ENCODE measurements at places on chromosomes 12 and 14.
A peak's percentile ranks its signal among the peaks of the same experiment; 100 is the strongest.

DNA sequence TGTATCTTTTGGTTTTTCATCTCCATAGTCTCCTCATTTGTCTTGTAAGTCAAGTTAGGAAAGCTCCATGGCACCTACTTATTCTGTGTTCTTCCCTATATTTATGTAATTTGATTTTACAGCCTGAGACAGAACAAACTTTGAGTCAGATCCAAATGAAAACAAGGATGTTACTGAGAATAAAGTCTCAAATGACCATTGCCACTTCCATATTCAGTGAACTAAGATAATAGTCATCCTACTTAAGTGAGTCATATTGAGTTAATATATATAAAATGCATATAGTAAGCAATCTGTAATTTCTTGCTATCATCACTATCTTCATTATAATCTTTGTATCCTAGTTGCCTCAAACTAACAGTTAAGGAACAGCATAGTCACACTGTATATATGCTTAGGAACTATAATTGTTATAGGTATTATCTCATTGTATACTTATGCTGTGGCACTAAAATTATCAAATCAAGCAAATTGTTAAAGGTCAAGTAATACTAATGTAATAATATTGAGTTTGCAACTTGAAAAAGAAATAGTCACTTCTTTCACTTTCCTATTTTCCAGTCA, 30.8 kb downstream of the TMTC3 start:
- DNase-seq: no peak

DNA sequence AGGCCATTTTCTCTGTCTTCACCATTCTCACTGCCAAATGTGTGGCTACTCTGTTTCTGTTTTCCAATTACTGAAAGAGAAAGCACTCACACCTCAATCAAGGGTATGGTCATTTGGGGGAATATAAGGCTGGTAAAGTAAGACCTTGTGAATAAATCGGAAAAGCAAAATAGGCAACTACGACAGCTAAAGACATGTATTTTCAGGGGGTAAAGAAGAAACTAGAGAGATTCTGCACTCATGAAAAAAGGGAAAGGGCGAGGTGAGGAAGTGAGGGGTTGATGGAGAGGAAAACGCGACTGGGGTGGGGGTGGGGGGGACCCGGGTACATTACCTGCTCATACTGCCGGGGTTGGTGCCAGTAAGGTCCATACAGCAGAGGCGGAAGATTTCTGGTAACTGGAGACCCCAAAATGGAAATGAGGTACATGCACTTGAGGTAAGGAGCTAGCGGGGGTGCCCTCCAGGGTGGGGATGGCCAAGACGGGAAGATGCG, 19.3 kb downstream of the CHD8 start:
- no peak for DNase-seq

DNA sequence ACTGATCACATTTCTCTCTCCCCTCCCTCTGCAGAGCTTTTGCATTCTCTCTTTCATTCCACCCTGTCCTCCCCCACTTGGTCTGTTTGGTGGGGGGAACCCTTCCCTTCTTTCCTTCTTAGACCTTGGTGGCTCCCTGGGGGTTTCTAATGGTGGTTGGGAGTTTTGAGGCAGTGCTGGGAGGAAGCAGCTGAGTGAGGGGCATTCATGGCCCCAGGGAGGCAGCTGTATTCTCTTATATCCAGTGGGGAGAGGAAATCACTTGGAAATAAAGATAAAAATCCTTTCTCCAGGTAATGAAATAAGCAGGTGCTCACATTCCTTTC, 13.3 kb downstream of the NGDN start:
- no peak for DNase-seq

DNA sequence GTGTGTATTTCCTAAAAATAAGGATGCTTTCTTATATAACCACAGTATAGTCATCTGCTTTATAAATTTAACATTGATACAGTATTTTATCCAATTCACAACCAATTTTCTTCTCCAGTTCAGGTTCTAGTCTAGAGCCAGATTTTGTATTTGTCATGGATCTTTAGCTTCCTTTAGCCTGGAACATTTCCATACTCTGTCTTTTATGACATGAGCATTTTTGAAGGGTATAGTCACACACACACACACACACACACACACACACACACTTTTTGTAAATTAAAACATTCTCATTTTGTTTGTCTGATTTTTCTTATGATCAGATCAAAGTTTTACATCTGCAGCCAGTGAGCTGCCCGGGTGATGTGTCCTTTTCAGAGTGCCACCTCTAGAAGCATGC, 25.4 kb downstream of the CGRRF1 start:
- no peak for DNase-seq

DNA sequence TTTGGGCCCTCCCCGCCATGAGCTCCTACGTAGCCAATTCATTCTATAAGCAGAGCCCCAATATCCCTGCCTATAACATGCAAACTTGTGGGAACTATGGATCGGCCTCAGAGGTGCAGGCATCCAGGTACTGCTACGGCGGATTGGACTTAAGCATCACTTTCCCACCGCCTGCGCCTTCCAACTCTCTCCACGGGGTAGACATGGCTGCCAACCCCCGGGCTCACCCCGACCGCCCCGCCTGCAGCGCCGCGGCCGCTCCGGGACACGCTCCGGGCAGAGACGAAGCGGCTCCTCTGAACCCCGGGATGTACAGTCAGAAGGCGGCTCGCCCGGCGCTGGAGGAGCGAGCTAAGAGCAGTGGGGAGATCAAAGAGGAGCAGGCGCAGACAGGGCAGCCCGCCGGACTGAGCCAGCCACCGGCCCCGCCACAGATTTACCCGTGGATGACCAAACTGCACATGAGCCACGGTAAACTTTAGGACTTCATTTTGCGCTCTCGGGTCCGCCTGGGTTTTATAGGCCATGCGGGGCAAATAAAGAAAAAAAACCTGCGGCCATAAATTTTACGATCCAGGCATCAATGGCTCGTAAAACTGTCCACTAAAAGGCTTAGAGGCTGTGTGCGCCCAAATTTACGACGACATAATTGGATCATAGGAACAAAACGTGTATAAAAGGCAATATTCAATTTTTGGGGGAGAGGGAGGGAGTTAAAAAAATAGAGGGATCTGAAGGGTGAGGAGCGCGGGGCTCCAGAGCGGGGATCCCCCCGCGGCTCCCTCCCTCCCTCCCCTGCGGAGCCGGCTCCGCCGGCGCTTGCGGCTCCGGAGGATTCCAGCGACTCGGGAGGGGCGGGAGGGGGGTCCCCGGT, 493 bp downstream of the HOXC5 start:
- DNase-seq: no peak

- no peak for DNase-seq
Measured at GRCh38 chr14:92986254-92987147, 63.6 kb downstream of the CHGA start.

- no peak for DNase-seq
Measured at GRCh38 chr12:117125767-117126166, 26.6 kb upstream of the TESC start.

GRCh38 chr14:100791348-100791735, 34.6 kb upstream of the MEG3 start:
- DNase-seq: no peak

DNA sequence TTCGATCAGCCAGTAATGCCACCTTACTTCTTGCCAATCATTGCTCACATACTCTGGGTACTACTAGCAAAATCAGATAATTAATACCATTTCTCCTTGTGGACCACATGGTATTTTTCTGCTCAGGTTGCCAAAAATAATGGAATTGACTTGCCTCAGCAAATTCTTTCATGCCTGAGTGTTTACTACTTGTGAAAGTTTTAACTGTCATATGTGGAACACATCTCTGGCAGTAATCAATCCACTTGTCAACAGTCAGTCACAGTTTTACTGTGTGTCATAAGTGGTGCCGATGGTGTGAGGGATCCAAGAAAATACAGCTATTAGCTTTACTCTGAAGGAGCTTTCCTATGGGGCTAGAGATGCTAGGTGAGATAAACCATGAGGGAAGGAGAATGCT, 55.3 kb upstream of the ATF1 start:
- no peak for DNase-seq

- no peak for DNase-seq
Measured at GRCh38 chr14:41875116-41875515, 268.4 kb downstream of the LRFN5 start.

DNA sequence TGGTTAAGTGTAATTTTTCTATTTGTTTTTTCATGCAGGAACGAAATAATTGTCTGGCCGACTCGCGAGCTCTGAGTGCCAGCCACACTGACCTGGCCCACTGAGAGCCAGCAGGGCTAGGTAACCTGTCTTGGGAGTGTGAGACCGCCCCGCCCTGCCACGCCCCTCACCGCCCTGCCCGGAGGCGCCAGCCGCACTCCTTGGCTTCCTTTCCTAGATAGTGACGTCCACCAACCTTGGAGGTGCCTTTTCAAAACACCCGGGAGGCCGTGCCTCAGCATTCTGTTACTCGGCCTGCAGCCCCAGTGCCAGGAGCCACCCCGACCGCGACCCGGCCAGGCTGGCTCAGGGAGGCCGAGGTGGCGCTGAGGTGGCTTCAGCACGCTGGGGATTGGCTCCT, 21.7 kb downstream of the XRCC3 start:
- no peak for DNase-seq

DNA sequence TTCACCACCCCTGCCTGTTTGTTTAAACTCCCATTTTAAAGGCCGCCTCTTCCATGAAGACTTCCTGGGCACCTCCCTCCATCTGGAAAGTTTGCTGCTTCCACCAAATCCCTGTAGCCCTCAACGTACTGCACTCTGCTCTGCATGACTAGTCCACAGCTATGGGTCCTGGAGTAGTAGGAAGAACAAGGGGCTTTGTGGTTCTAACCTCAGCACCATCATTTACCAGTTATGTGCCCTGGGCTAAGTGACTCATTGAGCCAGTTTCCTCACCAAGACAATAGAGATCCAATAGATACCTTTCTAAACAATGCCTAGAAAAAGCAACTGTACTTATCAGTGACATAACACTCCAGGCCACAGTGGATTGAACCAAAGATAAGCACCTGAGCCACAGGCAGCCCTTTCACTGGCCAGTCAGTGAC, 8.5 kb upstream of the LTBP2 start:
- DNase-seq: peak; percentile 64

- DNase-seq: no peak
Measured at GRCh38 chr14:45104561-45104960, 20.6 kb downstream of the PRPF39 start.

DNA sequence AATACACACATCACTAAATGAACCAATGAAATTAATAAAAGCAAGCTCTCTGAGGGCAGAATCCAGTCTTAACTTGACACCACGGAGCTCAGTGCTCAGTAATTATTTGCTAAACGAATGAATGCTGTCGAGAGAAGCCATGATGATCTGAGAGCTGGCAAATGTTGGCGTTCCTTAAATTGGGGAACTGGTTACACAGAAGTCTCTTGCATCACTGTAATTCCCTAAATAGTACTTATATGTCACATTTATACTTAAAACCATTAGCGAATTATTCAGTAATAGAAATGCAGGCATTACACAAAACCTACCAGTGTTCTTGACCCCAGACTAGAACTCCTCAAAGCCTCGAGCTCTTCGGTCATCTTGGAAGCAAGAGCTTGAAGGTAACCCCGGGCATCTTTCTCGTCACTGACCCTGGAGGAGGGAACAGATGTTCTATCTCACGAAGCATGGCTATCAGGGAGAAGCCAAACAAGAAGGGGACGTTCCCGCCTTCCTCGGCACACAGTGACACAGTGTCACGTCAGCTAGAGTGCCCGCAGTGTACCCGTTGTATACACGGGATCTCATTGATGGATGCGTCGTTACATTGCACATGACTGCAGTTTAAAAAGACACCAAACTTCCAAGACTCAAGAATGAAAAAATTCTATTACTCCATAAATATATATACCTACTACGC, 43.6 kb downstream of the AMN start:
- DNase-seq: no peak

DNA sequence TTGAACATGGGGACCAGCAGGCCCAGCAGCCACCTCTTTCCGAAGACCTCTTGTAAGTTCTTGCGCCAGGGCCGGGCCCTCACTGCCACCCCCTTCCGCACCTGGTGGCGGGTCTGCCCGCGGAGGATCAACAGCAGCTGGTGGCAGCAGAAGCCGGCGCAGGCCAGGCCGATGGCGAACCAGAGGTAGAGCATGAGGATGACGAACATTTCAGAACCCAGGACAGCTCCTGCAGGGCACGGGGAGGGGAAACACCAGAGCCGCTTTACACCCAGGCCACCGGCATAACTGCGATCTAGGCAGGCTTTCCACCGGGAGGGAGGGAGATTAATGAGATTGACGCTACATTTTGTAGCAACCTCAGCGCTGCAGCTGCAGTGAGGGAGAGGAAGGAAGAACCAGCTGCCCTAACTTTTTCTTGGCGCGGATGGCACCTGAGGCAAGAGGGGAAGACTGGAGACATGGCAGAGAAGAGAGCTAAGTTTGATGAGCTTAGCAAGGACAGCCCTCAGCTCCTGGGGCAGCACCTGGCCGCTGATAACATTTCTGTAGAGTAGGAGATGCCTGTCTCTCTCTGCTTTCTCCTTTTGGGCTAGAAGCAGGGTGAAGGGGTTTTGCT, 7.8 kb downstream of the ZDHHC22 start:
- DNase-seq: peak; percentile 70

- DNase-seq: no peak
Measured at GRCh38 chr12:93427779-93428564, 13.8 kb downstream of the UBE2N start.

DNA sequence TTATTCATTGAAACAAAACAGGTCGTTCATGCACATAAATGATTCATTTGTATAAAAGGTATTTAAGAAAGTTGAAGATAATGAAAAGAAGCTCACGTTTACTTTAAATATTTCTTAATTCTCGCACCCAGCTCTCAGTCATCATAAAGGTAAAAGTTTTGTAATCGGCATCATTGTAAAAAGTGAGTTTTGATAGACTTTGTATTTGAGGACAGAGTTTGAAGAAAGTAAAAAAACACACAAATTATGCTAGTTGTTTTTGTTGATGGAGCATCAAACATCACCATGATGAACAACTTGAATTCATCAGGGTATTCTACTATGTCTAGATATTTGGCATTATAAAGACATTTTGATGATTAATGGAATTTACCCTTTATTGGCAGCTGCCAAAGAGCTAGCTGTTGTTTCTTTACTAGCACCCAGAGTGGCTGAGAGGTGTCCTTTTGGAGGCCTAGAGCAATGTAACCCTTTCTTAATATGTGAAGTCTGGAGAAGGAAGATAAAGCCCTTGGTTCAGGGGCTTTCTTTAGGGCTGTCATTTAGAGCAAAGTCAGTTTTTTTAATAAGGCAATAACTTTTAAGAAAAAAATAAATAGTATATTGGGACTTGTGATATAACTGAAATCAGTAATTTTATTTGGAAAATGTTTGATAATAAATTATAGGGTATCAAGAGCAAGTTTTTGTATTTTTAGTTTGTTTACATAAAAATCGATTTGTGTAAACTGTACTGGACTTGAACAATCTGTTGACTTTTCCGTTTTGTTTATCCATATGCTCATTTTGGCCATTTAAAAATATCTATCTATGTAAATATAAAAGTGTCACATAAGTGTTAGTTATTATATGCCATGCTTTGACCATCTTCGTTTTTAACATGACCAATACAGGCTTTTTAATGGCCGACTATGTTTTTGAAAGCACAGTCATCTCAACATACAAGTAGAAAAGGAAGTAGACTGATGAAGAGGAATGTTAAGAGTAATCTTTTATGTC, 7.4 kb downstream of the GLRX5 start:
- DNase-seq: no peak
